Pericardium fibroblast (primary cell): ENCODE measurements at places on chromosomes 3 and 15. TPM values are rescaled to one million over a fixed set of nuclear protein-coding genes. Genes with fewer than 3 reads are reported as not detected.

MYZAP gene
- 0.35 and 0.68 TPM in 2 replicates for total RNA-seq

DPPA4 gene
- 0.82 TPM in 1 of 2 replicates, not detected in the other for total RNA-seq

CTXN2 gene
- total RNA-seq, result not detected in 2 replicates

SERPINI1 gene
- 1.3 and 4.6 TPM in 2 replicates for total RNA-seq

ACKR4 gene
- 0.23 TPM in 1 of 2 replicates, not detected in the other for total RNA-seq

FGF7 gene
- total RNA-seq, result 23.6 and 42.9 TPM in 2 replicates

TMEM44 gene
- total RNA-seq, result 19.3 and 26.8 TPM in 2 replicates

DGKG gene
- total RNA-seq, result not detected in 2 replicates

LRRN1 gene
- 0.35 and 2.8 TPM in 2 replicates for total RNA-seq

ARPP21 gene
- total RNA-seq, result 3.0 TPM in 1 of 2 replicates, not detected in the other
